ENCODE measurements at places on chromosomes 13 and 19.
A peak's percentile ranks its signal among the peaks of the same experiment; 100 is the strongest.

DNA sequence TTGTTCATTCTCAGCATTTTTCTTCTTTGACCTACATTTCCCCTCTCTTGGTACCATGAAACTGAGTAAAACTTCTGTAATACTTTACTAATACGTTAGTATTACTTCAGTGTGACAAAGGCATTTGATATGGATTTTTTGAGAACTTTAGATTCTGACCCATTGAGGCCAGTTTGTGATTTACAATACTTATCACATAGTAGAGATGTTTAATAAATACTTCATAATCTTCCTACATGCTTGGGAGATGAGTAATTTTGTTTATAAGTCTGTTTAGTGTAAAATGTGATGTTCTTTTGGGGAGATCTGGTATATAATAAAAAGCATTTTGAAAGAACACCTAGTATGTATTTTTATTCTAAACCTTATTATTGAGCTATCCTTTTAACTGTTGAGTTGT, 29.7 kb downstream of the GTF2F2 start:
- DNase-seq = no peak
- peaks cover 9% of the 10 kb centered on the region for H3K36me3 ChIP-seq
- no peaks in the 10 kb centered on the region for H3K27me3 ChIP-seq
- no peak overlapping the region for H3K27ac ChIP-seq
- H3K4me1 ChIP-seq = no peaks in the 10 kb centered on the region

- no peaks in the 10 kb centered on the region for H3K36me3 ChIP-seq
- peaks cover 21% of the 10 kb centered on the region for H3K27me3 ChIP-seq
- peak within 1 kb of the TSS; percentile 76 for H3K4me3 ChIP-seq
- peaks cover 16% of the 10 kb centered on the region for H3K4me1 ChIP-seq
- DNase-seq = no peak
- peak within 1 kb of the TSS; percentile 69 for H3K27ac ChIP-seq
Observed at GRCh38 chr19:8208922-8209461, at the start of gene CERS4. CERS4 (plus strand) TSS chr19:8209370; CDS start chr19:8251077, 41,707 bp downstream.

- H3K27me3 ChIP-seq = peaks cover 5% of the 10 kb centered on the region
- no peak overlapping the region for H3K4me3 ChIP-seq
- H3K4me1 ChIP-seq = peaks cover 18% of the 10 kb centered on the region
- no peak overlapping the region for H3K27ac ChIP-seq
- no peak for DNase-seq
- peaks cover 4% of the 10 kb centered on the region for H3K36me3 ChIP-seq
Observed at GRCh38 chr13:78660495-78660857, 1.5 kb upstream of the OBI1 start.

- no peak for DNase-seq
- peaks cover 23% of the 10 kb centered on the region for H3K36me3 ChIP-seq
- no peak overlapping the region for H3K4me3 ChIP-seq
- H3K27me3 ChIP-seq = no peaks in the 10 kb centered on the region
- peaks cover 3% of the 10 kb centered on the region for H3K4me1 ChIP-seq
- no peak overlapping the region for H3K27ac ChIP-seq
Observed at GRCh38 chr13:99366075-99366987, 59.1 kb upstream of the GPR183 start.

- no peaks in the 10 kb centered on the region for H3K36me3 ChIP-seq
- H3K4me1 ChIP-seq = peaks cover 25% of the 10 kb centered on the region
- H3K27ac ChIP-seq = no peak overlapping the region
- no peak for DNase-seq
Observed at GRCh38 chr13:27601803-27602202, 18.5 kb downstream of the LNX2 start.

GRCh38 chr19:7596211-7596937, 711 bp downstream of the CAMSAP3 start:
- peaks cover 41% of the 10 kb centered on the region for H3K27me3 ChIP-seq
- no peak for DNase-seq
- peaks cover 3% of the 10 kb centered on the region for H3K4me1 ChIP-seq
- peak overlapping the region; percentile 47 for H3K4me3 ChIP-seq

DNA sequence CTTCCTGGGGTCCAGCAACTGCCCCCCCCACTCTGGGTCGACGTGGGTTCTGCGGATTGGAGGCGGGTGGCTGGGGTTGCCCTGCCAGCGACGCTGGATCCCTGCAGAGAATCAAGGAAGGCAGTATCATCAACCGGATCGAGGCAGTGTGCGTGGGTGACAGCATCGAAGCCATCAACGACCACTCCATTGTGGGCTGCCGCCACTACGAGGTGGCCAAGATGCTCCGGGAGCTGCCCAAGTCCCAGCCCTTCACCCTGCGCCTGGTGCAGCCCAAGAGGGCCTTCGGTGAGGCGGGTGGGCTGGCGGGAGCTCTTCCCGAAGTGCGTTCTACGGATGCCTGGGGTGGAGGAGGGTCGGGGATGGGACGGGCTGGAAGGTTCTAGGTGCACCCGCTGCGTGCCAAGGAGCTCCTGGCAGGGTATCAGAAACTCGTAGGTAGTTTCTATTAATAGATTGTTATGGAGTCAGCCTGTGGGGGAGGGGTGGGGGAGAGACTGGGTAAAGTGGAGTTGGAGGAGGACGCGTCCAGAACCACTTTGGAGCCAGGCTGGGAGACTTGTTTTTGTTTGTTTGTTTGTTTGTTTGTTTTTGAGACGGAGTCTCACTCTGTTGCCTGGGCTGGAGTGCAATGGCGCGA, 1.5 kb downstream of the GIPC3 start:
- no peaks in the 10 kb centered on the region for H3K4me1 ChIP-seq
- no peak overlapping the region for H3K27ac ChIP-seq
- H3K4me3 ChIP-seq = no peak overlapping the region
- no peaks in the 10 kb centered on the region for H3K36me3 ChIP-seq
